Dermis blood vessel endothelial cell (primary cell): ENCODE measurements at places on chromosomes 3 and 15. TPM values are rescaled to one million over a fixed set of nuclear protein-coding genes. Genes with fewer than 3 reads are reported as not detected.

Gene CKMT1A
- total RNA-seq, result not detected in 2 replicates

Gene CHRM5
- total RNA-seq, result 0.17 TPM in 1 of 2 replicates, not detected in the other

Gene TLNRD1
- total RNA-seq, result 20.8 and 25.4 TPM in 2 replicates

Gene RNU5B-1
- not detected in 2 replicates for total RNA-seq

Gene CDCP1
- 0.09 and 0.17 TPM in 2 replicates for total RNA-seq

Gene TLR9
- total RNA-seq, result under 0.01 TPM in 1 of 2 replicates, not detected in the other

Gene SPSB4
- 0.05 TPM in 1 of 2 replicates, not detected in the other for total RNA-seq

Gene MAP1A
- total RNA-seq, result 0.33 and 0.34 TPM in 2 replicates

Gene DAPK2
- total RNA-seq, result 6.5 and 21.1 TPM in 2 replicates

Gene FURIN
- 67.2 and 136 TPM in 2 replicates for total RNA-seq
